ENCODE measurements at places on chromosomes 6 and 20. TPM values are rescaled to one million over a fixed set of nuclear protein-coding genes. Genes with fewer than 3 reads are reported as not detected.

DNA sequence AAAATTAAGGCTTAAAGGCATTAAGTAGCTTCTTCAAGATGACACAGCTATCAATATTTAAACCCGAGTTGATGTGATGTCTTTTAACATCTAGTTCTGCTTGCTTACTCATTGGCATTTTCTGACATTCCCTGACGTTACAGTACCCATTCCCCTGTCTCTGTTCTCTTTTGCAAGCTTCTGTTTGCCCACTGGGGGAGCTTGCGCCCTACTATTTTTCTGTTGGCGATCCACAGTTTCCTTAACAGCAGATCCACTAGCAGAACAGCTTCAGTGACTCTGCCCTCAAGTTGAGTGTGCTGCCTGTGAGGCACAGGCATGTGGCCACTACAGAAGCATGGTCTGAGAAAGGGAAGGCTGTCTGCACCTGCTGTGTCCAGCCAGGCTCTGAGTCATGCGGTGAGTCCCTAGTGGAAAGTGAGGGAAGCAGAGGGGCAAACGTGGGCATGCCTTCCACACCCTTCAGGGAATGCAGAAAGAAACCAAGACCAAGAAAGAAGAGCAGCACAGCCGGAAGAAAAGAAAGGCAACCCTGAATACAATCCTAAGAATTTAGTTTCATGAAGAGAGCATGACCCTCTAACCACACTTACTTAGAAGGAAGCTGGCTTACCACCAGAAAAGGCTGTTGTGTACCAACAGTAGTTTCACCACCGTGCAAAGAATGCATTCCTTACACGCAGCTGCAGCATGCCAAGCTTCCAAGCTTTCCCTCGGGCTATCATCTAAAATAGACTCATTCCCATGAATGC, 97.7 kb upstream of the VGLL2 start:
- no peak overlapping the region for H3K4me3 ChIP-seq
- no peaks in the 10 kb centered on the region for H3K36me3 ChIP-seq
- H3K27ac ChIP-seq = no peak overlapping the region
- no peaks in the 10 kb centered on the region for H3K4me1 ChIP-seq

- no peaks in the 10 kb centered on the region for H3K27me3 ChIP-seq
- no peak for DNase-seq
- no peak overlapping the region for H3K4me3 ChIP-seq
- no peak overlapping the region for H3K27ac ChIP-seq
- H3K4me1 ChIP-seq = no peaks in the 10 kb centered on the region
Measured at GRCh38 chr6:98107801-98108200, 726.6 kb upstream of the POU3F2 start.

GRCh38 chr6:32271429-32271828, 47.6 kb upstream of the NOTCH4 start:
- DNase-seq = no peak
- no peak overlapping the region for H3K27ac ChIP-seq
- no peaks in the 10 kb centered on the region for H3K4me1 ChIP-seq

DNA sequence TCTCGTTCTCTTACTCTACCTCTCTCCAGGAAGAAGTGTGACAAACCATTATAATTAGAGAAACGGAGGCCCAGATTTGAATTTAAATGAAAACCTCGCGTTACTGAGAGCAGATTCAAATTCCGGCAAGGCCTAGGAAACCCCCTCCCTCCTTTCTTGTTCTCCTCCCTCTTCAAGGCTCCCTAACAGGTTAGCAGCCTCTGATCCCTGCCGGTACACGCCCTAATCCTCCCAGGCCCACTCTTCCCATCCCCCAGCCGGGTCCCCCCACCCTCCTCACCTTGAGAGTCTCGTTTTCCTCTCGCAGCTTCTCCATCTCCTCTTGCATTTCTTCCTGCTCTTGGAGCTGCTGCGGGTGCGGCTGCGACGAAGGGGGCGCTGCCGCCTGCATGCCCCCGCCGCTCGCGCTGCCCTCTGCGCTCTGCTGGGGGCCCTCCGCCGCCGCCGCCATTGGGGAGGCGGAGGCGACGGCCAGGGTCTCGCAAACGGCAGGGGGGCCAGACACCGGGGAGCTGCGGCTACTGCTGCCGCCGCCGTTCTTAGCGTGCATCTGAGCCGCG, 3.8 kb downstream of the MTCL3 start:
- H3K36me3 ChIP-seq = no peaks in the 10 kb centered on the region
- H3K27me3 ChIP-seq = peaks cover 38% of the 10 kb centered on the region
- H3K4me1 ChIP-seq = peaks cover 14% of the 10 kb centered on the region
- DNase-seq = no peak

GRCh38 chr20:19291024-19291817, 78.8 kb downstream of the SLC24A3 start:
- no peak for DNase-seq
- H3K27ac ChIP-seq = no peak overlapping the region
- no peaks in the 10 kb centered on the region for H3K4me1 ChIP-seq
- no peak overlapping the region for H3K4me3 ChIP-seq

The GABRR2 gene
- 0.49 TPM for total RNA-seq

DNA sequence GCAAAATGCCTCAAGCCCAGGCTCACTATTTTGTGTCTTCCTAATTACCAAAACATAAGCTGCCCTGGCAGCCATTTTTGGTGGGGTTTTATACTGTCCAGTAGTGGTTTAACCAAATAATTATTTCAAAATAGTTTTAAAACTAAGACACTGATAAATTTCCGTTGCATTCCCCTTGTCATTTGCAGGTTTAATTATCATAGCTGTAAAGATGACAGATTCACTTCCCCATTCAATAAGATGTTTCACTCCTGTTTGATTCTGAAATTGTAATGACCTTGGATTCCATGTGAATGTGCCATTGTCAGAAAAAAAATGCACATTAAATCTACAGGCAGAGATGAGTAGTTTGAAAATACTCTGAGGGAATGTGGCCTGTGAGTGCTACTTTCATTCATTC, 172.0 kb downstream of the COL9A1 start:
- DNase-seq = no peak
- no peaks in the 10 kb centered on the region for H3K27me3 ChIP-seq
- no peak overlapping the region for H3K4me3 ChIP-seq
- no peaks in the 10 kb centered on the region for H3K36me3 ChIP-seq
- H3K27ac ChIP-seq = no peak overlapping the region
- no peaks in the 10 kb centered on the region for H3K4me1 ChIP-seq

The ABHD16B gene
- total RNA-seq = not detected

GRCh38 chr20:47594157-47594556, 92.5 kb downstream of the NCOA3 start:
- no peak overlapping the region for H3K4me3 ChIP-seq
- DNase-seq = no peak
- no peaks in the 10 kb centered on the region for H3K27me3 ChIP-seq
- no peaks in the 10 kb centered on the region for H3K36me3 ChIP-seq
- no peak overlapping the region for H3K27ac ChIP-seq

DNA sequence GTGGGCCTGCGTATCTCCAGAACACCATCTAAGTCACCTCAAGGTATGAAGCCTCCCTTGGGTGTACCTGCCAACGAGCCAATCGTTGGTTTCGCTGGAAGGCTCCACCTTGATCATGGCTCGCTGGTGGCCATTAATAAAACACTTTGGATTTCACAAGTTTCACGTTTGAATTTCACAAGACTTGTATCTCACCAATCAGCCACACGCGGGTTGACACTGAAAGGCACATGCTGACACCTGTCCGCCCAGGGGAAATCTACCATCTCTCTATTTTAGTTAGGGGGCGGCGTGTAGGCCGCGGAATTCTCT, 586 bp upstream of the HMGA1 start:
- peak overlapping the region; percentile 95 for H3K27ac ChIP-seq
- H3K36me3 ChIP-seq = no peaks in the 10 kb centered on the region
- no peaks in the 10 kb centered on the region for H3K27me3 ChIP-seq
- peak; percentile 70 for DNase-seq
- H3K4me3 ChIP-seq = peak overlapping the region; percentile 63

The MYO6 gene
- total RNA-seq = 80.9 TPM

DNA sequence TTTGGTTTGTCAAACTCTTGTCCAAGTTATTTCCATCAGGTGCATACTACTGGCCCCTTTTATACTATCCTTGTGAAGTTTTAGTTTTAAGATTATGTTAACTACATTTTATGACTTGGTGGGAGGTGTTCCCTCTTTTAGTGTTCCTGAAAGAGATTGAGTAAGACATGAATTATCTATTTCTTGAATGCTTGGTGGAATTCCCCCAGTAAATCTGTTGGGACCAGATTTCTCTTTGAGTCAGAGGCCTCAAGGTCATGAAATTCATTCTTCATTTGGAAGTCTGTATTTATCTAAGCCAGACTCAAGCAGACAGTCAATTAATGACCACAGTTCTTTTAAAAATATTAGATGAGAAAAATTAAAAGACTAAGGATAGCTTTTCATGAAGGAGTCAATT, 81.3 kb downstream of the MOXD1 start:
- H3K4me3 ChIP-seq = no peak overlapping the region
- no peaks in the 10 kb centered on the region for H3K4me1 ChIP-seq
- no peak overlapping the region for H3K27ac ChIP-seq
- no peaks in the 10 kb centered on the region for H3K36me3 ChIP-seq
- no peak for DNase-seq

The GPR6 gene
- total RNA-seq = not detected

The PNLDC1 gene
- total RNA-seq = not detected

DNA sequence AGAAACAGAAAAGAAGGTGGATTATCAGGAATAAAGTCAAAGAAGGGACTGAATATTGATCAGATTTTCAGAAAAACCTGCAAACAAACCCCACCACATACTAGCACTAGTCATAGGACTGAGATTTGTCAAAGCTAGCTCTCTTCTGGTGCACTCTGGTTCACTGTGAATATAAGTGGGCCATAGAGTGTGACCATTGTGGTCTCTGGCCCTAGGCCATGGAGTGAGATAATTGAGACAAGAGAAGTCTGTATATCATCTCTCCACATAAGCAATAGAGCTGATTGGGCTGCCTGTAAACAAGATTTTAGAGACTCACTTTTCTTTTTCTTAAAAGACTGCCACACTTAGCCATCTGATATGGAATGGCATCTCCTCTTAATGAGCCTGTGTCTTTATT, 247.2 kb downstream of the LAMA2 start:
- H3K4me3 ChIP-seq = no peak overlapping the region
- no peaks in the 10 kb centered on the region for H3K36me3 ChIP-seq
- H3K27ac ChIP-seq = no peak overlapping the region

DNA sequence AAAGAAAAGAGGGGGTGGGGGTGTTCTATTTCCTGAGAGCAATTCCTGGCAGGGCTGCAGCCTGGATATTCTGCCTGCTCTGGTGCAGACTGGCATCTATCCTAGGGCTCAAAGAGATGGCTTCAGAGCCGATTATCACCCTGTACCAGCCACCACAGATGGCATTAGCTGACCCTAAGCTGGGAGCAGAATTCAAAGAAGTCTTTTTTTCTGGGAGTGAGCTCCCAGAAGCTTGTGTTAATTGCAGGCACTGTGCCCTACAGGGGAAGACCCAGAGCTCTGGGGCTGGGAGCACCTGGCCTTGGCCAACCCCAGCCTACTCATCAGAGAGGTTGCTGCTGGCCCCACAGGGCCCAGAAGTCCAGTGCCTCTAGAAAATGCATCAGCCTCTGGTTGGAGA, 85.9 kb downstream of the PXDC1 start:
- DNase-seq = no peak
- H3K4me1 ChIP-seq = no peaks in the 10 kb centered on the region

GRCh38 chr6:157650261-157650640, 172.8 kb upstream of the SNX9 start:
- no peak for DNase-seq
- H3K36me3 ChIP-seq = no peaks in the 10 kb centered on the region
- H3K4me1 ChIP-seq = no peaks in the 10 kb centered on the region
- H3K27ac ChIP-seq = no peak overlapping the region
- H3K27me3 ChIP-seq = no peaks in the 10 kb centered on the region

The PTCRA gene
- not detected for total RNA-seq

DNA sequence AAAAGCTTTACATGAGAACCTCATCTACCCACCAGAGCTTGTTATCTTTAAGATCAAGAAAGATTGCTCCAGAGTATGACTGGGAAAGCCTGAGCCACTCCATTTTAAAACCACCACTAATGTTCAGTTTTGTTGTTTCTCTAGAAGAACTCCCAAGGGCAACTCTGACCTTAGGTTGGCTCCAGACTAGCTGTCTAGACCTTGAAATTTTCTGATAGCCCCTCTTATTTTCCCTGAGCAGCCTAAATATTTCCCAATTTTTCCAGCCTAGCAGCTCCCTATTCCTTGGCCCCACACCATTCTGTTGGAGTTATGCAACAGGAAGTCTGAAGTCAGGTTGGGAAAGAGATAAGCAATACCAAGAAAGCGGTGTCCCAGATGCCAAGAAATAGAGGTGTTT, 84.6 kb upstream of the TCF21 start:
- DNase-seq = no peak
- H3K36me3 ChIP-seq = no peaks in the 10 kb centered on the region
- no peaks in the 10 kb centered on the region for H3K27me3 ChIP-seq
- no peaks in the 10 kb centered on the region for H3K4me1 ChIP-seq
- H3K27ac ChIP-seq = no peak overlapping the region
- H3K4me3 ChIP-seq = no peak overlapping the region

The TBC1D7 gene
- 21.4 TPM for total RNA-seq

All from colonic mucosa (tissue), 4 donors.